ENCODE measurements at places on chromosomes 12 and 14.

GRCh38 chr12:7601406-7601805 is 64.3 kb downstream of the APOBEC1 start:
- DNase-seq, result no peak

- no peak for DNase-seq
Measured at GRCh38 chr14:21197418-21198205, 41.7 kb upstream of the OR5AU1 start.

DNA sequence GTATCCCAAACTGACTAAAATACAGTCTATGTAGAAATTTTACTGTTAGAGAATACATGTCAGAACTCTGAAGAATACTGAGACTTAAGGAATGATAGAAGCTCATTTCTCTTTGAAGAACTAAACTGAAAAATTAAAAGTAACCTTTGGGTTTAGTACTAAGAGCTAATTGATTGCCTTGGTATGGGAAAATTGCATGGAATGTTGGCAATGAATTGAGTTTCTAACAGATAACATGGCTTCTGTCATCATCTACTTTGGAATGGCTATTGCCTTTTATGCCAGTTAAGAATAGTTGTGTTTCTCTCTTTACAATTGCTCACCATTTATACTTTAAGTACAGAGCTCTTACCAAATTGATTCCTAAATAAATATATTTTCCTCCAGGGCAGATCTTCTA is 308.8 kb upstream of the SYT1 start:
- DNase-seq, result no peak

DNA sequence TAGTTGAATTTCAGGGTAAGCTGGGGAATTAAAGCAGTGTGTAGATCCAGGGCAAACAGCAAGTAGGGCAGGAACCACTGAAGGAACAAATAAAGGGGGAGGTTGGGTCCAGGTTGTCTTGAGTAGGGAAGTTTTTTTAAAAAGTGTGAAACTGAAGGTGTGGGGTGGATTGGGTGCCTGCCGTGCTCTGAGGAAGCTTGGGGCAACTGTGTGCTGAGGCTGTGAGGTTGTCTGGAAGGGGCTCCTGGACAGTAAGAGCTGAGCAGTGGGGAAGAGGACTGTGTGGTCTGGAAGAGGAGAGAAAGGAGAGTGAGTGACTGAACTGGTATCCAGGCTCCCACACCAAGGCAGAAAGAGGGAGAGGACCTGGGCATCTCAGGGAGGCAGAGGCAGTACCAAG is 10.9 kb upstream of the GPR162 start:
- DNase-seq, result no peak

- no peak for DNase-seq
Measured at GRCh38 chr12:2140858-2141519, 88.2 kb downstream of the CACNA1C start.

GRCh38 chr12:107436836-107437235 is 248.8 kb upstream of the PWP1 start:
- no peak for DNase-seq

DNA sequence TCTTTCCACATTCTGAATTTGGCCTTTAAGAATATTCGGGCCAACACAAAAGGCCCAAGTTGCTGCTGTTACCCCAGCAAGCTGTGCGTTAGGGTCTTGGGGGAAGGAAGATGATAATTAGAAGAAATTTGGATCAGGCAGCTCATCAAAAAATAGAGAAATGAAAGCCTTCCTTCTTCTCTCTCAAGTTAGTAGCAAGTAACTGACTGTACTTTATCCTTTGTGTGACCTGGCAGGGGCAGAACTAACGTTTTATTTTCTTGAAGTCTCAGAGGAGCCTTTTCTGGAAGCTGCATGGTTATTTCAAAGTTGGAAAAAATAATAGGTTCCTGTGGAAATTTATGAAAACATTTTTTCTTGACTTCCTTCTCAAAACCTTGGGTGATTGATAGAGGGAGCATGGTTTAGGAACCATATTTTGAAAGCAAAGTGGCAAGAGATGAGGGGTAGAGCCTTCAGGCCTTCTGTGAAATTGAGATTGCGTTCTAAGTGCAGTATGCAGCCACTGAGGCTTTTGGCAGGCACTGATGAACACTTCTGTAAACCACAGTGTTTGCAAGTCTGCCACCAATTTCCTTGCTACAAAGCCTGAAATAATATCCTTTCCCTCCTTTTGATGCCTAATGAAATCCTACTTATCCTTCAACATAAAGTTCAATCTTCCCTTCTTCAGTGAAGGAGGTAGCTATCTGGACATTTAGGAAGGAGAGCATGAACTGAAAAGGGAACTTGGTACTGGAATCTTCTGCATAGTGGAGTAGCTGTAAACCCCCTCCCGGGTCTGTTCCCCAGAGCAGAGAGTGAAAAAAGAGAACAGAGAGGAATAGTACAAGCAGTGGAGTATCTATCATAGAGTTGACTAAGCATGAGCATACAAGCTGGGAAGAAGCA is 123.2 kb downstream of the FGD4 start:
- DNase-seq, result no peak

GRCh38 chr12:110234755-110235154 is 46.3 kb upstream of the ATP2A2 start:
- DNase-seq, result no peak

DNA sequence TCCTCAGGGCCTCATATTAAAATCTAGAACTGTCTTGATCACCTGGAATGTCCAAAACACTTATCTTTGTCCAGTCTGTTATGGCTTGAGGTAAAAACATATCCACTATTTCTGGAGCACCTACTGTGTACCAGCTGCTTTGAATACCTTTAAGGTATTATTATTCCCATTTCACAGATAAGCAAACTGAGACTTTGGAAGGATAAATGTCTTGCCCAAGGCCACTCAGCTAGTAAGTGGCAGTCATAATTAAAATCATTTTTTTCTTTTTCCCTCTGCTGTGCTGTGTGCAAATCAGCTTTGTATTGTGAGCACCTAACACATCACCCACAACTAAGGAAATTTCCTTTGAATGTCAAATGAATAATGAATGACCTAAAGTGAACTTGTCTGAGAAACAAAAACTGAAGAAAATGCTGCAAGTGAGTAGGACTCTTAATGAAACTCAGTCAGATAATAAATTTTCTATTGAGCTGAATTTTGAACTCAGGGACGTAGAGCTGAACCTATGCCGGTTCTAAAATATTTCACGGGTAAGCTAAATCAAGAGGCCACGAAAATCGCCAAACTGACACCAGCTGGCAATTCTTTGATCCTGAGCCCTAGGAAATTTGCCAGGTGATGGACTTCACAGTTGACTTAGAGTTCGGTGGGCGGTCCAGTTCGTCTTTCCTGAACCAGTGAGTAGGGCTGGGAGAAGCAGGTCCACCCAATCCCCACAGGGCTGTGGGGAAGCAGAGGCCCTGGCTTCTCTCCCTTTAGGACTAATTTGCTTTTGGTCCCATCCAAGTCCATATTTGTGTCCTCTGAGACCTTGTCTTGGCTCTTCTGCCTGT is 159.7 kb upstream of the PWP1 start:
- no peak for DNase-seq

DNA sequence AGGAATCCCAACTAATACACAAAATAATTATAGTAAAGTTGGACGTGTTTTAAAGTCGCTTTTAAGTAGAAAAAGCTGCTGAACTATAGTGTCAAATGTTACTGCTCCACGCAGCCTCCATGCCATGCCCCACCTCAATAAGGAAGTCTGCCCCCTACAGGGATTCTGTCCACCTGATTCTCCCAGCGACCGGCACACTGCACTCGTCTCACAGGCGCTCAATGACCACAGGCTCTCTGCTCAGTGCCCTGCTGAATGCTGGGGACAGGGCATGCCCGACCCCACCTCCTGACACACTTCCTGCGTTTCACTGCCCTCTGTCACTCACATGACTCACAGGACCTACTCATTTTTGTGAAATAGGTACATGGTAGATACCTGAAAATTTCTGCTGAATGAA is 48.9 kb downstream of the BDKRB1 start:
- no peak for DNase-seq

DNA sequence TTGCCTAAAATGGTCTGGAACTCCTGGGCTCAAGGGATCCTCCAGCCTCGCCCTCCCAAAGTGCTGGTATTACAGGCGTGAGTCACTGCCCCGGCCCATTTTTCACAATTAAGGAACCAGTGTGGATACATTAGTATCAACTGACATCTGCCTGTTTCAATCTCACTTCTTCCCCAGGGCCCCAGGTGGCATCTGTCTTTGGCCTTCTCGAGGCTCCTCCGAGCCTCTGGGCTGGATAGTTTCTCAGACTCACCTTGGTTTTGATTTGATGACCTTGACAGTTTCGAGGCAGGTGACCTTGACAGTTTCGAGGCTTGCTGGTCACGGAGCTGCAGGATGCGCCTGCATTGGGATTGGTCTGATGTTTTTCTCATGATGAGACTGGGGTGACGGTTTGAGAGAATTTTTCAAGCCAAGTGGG is 41.0 kb upstream of the NCOR2 start:
- no peak for DNase-seq

DNA sequence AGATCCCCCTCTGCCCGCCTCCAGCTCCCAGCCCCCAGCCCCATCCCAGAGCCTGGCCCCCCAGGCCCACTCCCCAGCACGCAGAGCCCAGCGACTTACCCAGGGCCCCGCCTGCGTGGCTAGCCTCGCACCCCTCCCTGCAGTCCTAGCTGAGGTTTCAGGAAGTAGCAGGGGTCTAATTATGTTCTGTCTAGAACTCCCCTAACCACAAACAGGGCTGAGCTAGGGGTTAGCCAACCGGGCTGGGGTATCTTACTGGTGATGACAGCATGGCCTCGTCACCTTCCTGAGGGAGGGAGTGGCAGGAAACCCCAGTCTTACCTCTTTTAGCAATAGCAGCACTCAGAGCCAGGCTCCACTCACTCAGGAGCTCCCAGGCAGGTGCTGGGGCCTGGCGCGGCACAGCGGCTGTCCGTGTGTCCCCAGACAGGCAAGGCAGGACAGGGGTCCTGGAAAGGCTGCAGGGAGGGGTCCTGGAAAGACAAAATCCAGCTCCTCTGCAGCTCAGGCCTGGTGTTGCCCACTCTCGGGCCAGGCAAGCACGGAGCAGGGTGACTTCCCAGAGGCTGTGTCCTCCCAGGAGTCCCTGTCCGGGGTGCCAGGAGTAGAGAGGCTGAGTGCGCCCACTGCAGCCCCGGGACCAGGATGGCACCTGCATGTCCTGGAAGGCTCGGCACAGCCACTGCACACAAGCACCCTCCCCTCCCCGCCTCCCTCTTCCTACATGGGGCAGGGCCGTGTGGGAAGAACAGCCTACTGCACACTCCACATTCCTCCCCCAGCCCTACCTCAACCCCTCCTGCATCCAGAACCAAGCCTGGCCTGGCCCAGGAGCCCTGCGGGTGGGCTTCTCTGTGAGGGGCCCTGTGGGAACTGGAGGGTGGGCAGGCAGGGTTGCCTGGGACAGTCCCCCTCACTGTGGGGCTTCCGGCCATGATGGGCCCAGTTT is at the start of gene GPR132:
Gene GPR132, minus strand, starts transcription at position 151 of the 949 bp plus-strand sequence. CDS start 10,010 bp downstream, outside the sequence.
- DNase-seq, result no peak

- no peak for DNase-seq
Measured at GRCh38 chr14:44759277-44759676, 202.5 kb downstream of the KLHL28 start.

DNA sequence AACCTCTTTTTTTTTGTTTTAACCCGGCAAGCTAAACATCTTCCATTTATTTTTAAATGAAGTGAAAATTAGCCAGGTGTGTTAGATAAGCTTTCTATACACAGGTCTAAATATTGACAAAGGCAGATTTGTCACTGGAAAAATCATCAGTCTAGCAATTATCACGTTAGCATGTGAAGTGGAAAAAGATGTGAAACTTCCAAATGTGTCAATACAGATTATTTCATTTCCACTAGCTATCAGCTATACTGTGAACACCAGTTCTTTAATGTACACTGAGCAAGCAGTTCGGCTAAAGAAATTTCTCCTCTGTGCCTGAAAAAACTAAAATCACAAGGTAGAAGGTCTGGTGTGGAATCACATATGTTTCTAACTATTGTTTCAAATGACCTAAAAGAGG is 96.6 kb upstream of the G2E3 start:
- no peak for DNase-seq

DNA sequence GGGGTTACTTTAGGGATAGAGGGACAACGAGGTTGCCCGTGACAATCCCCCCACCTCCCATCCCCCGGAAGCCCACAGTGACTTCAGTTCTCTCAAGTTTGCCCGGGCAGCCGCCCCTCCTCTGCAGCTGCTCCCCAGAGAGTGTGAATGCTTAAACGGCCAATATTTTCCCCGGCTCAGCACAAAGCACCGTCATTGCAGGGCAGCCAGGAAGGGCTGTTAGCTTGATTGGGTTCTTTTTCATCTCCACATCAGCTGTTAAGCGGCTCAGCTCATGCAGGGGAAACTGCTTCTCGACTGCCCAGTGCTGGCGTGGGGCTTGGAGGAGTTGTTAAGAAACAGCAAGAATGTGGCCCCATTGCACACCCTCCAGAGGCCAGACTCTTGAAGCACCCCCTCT is 120.5 kb upstream of the NCOR2 start:
- peak; percentile 40 for DNase-seq

GRCh38 chr12:124583854-124584253 is 16.4 kb upstream of the NCOR2 start:
- DNase-seq, result no peak

GRCh38 chr12:43099691-43100163 is 452.3 kb downstream of the ADAMTS20 start:
- no peak for DNase-seq

GRCh38 chr12:57096748-57097553 is 8.0 kb downstream of the NAB2 start:
- no peak for DNase-seq

DNA sequence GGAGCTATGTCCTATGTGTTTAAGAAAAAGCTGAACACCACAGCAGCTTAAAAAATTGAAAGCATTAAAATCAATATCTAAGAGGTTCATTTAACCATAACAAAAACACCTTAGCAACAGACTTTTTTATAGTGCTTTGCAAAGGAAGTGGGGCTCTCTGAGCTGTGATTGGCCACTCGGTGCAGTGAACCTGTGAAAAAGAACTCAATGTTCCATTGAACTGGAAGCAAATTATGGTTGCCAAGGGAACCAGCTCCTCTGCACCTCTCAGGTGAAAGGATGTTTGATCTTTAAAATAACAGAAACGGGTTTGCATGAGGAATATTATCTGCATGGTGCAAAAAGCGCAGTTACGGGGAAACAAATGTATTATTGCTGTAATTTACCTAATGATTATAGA is 149.4 kb downstream of the SNAPC1 start:
- no peak for DNase-seq

GRCh38 chr12:16939871-16940306 is 333.9 kb upstream of the LMO3 start:
- no peak for DNase-seq

DNA sequence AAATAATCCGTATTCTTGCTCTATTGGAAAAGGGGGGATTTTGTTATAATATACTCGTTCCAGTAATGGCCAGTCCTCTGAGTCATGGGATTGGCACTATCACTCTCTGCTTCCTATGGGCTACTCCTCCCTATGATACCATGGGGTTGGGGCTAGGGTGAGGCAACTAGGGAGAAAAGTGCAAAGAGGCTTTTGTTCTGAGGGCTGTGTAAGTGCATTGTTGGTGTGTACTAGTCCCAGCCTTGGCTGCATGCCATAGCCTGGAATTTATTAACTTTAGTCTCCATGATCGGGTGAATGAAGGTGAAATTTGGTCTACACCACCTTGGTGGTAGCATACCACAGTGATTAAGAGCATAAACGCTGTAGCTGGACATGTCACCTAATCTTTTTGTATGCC is 247.6 kb downstream of the RPAP3 start:
- no peak for DNase-seq

GRCh38 chr14:56135001-56135400 is 16.8 kb downstream of the PELI2 start:
- no peak for DNase-seq
